CD4-positive, alpha-beta T cell treated with Interleukin-12 subunit alpha and Interleukin-12 subunit beta, for 1 hour (primary cell): ENCODE measurements at places on chromosomes 3 and 15.

DNA sequence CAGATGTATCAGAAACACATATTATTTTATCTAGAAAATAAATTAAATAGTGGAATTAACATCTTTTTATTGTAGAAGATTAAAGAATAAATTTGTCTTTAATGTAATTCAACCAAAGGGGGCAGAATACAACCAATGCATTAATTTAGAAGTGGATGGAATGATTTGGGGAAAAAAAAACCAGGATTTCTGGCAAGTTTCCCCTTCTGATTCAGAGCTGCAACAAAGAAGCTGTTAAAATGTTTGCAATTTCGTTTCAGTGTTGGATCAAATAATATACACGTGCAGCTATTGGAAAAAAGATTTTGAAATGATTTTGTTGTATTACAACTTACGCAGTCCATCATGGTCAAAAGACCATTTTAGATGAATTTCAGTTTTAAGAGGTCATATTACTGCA, 71.6 kb upstream of the ZNF280D start:
- no peak for DNase-seq

DNA sequence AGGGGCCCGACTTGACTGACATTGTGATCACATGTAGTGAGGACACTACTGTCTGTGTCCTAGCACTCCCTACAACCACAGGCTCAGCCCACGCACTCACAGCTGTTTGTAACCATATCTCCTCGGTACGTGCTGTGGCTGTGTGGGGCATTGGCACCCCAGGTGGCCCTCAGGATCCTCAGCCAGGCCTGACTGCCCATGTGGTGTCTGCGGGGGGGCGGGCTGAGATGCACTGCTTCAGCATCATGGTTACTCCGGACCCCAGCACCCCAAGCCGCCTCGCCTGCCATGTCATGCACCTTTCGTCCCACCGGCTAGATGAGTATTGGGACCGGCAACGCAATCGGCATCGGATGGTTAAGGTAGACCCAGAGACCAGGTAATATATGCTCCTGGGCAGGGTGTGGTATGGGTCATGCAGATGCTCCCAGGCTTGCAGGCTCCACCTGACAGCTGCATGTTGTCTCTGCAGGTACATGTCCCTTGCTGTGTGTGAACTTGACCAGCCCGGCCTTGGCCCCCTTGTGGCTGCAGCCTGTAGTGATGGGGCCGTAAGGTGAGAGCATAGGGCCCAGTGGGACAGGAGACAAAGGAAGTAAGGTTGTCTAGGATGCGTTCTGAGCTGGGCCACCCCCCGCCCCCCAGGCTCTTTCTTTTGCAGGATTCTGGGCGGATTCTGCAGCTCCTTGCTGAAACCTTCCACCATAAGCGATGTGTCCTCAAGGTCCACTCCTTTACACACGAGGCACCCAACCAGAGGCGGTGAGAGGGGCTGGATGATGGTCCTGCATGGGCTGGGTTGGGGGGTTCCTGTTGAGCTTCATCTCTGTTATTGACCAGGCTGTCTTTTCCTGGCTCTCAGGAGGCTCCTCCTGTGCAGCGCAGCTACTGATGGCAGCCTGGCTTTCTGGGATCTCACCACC, 4.4 kb downstream of the DALRD3 start:
- peak; percentile 66 for DNase-seq

DNA sequence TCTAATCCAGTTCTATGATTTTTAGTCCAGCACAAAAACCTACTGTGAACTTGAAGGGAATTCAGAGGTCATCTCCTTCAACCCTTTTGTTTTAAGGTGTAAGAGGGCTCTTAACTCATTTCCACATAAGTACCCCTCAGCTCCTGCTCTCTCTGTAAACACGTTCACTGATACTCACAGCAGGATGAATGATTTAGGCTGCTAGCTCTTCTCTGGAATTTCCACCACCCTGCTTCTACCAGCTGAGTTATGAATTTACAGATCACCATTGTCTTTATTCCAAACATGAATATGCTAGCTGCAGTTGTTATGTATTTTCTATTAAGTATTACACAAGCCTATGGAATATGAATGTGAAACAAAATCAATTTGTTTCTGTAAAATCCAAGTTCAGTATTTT, 101.3 kb upstream of the NANOGP8 start:
- DNase-seq = no peak

GRCh38 chr3:154953538-154953937, 126.6 kb upstream of the MME start:
- DNase-seq = no peak

DNA sequence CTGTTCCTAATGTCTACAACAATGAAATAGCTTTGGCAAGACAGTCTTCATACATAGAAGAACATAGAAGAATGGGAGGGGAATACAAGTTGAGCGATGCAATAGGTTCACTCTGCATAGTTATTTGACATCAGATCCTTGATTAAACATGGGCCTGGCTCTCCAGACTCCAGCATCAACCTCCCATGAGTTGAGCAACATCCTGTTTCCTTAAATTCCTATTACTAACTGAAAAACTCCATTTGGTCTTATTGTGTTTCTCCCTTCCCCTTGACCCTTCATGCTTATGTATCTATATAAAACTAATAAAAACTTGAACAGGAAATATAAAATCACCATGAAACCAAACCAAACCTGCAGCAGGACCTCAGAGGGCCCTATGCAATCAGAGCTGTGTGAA, 304.5 kb upstream of the SATB1 start:
- no peak for DNase-seq

DNA sequence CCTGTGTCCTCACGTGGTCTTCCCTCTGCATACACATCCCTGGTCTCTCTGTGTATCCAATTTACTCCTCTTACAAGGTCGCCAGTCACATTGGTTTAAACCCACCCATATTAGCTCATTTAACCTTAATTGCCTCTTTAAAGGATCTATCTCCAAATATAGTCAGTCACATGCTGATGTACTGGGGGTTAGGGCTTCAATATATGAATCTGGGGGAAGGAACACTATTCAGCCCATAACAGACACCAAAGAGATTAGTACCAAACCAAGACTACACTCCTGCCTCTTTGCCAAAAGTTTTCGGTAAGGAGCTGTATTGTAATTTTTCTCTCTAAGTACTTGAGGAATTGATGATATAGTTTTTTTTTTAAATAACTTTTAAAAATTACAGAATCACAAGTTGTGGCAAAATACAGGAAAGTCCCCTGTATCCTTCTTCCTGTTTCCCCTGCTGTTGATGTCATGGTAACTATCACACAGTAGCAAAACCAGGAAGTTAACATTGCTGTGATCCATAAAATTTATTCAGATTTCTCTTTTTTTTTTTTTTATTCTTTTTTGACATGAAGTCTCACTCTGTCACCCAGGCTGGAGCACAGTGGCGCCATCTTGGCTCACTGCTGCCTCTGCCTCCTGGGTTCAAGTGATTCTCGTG, 67.8 kb downstream of the SLCO3A1 start:
- DNase-seq = peak; percentile 40

DNA sequence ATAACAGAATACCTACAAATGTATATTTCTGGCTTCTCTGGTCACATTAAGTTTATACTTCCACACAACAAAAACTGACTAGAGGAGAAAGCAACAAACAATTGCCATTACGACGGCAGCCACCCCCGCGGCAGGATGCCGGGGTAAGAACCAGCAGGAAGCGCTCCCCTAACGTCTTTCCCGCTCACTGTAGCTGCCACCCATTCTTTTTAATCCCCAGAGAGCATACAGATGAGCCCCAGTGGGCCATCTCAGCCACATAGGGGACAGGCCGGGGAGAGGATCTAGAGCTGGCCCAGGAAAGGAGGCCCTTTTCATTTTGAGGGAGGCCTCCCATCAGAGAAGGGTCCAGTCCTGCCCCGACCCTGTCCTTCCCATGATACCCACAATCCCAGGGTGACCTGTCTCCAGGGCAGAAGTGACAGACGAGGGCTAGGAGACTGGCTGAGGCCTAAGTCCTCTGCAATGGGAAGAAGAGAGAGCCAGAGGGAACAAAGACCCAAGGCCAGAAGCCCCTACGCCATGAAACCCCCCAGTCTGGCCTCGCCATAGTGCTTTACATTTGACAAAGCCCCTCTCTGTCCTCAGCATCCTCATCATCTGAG, 3.6 kb upstream of the CALML4 start:
- no peak for DNase-seq

DNA sequence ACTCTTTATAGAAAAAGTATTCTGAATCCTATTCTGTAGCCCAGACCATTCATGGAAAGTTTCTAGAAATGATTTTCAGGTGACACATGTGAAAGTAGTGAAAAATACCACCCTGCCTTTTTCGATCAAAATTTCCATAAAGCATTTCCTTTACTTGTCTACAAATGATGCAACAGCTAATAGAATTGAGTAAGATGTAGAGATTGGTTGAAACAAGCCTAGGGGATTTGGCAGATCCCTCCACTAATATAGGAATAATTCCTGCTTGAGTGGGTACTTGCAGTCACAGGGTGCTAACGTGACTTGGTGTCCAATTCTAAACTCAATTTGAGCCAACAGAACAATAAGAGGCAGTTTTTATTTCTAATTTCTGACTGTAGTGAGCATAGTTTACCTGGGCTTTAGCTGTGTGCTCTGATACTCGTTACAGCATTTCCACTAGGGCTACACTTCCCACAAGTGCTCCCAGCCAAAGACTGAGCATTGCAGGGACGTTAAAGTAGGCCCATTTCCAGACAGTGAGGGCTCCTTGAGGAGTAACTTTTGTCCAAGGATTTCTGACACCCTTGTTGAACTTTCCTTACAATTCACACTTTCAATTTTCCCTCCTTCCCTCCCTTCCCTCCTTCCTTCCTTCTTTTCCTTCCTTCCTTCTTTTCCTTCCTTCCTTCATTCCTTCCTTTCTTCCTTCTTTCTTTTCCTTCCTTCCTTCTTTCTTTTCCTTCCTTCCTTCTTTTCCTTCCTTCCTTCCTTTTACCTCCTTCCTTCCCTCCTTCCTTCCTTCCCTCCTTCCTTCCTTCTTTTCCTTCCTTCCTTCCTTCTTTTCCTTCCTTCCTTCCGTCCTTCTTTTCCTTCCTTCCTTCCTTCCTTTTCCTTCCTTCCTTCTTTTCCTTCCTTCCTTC, 53.9 kb upstream of the TP63 start:
- DNase-seq = no peak

DNA sequence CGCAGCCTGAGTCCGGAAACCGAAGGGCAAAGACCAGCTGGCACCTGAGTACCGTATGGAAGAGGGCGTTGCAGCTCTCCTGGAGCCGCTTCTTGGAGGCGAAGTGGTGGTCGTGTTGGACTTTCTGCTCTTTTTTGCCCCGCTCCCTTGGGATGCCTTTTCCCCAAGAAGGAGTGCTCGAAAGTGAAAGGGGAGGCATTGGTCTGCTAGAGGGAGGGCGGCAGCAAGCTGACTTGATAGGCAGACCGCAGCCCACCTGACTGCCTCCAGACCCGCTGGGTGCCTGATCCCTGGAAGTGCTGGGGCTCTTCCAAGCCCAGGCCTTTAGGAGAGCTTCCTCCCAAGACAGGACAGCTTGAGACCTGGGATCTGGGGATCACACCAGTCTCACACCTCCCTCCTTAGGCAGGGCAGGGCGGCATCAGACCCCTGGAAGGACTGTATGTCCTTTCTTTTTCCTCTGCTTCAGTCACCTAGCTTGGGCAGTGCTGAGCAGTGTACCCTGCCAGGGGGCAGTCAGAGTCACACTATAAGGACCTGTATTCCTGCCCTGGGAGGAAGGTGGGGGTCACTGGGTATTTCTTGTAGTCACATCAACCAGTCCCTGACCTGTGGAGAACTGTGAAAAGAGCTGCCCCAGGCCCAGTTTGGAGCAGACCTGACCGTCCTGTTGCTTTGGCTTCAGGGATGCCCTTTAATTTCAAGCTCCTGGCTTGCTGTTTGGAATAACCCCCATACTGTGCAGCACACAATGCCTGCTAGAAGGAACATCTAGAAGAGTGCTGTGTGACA, 2.1 kb downstream of the ACVR2B start:
- no peak for DNase-seq

GRCh38 chr3:16509721-16510619, 3.5 kb downstream of the RFTN1 start:
- DNase-seq = no peak

DNA sequence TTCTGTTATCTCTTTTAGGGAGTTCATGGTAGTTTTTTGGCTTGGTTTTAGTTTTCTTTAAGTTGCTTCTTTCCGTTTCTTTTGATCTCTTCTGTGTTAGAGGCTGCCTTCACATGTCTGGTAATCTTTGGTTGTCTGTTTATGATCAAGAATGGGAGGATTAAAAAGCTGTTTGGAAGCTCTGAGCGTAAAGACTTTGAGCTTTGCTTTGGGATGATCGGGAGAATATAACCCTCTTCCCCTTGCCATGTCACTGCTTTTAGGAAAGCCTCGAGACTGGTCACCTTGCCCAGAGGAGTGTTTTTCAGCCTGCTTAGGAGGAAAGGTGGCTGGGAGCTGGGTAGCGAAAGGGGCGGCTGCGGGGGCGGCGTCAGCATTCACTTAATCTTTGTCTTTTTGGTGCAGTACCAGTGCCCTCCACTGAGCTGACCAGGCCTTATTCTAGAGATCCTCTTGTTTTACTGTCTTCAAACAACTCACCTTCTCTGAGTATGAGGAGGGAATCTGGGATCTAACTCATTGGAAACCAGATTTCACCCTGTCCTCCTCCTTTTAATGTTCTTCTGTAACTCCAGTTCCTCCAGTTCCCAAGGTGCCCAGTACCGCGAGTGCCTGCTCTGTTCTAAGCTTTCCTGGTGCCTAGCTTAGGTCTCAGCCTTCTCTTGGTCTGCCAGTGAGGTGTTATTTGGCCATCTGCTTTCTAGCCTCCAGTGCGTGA, 15.5 kb downstream of the TATDN2 start:
- peak; percentile 73 for DNase-seq

DNA sequence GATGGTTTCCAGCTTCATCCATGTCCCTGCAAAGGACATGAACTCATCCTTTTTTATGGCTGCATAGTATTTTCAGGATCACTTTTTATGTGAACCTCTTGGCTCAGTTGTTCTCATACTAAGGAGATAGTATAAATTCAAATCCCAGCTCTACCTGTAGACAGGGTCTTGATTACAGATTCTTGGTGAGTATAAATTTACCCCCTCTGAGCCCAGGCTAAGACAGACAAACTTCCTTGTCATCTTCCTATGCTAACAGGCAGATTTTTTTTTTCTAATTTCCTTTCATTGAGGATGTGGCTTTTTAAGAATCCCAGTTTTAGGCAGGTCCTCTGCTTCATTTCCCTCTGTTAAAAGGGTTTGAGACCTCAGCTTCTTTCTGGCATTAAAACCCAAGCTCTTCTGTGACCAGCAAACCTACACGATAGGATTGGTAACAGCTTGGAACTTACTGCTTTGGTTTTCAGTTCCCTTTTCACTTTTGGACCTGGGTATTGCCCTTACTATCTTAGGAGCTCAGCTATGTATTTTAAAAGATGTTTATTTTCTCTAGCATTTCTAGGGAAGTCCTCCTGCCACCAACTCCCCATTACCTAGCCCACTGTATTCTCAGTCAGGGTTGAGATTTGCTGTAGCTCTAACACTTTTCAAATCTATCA, 72.5 kb downstream of the VPS8 start:
- DNase-seq = no peak

DNA sequence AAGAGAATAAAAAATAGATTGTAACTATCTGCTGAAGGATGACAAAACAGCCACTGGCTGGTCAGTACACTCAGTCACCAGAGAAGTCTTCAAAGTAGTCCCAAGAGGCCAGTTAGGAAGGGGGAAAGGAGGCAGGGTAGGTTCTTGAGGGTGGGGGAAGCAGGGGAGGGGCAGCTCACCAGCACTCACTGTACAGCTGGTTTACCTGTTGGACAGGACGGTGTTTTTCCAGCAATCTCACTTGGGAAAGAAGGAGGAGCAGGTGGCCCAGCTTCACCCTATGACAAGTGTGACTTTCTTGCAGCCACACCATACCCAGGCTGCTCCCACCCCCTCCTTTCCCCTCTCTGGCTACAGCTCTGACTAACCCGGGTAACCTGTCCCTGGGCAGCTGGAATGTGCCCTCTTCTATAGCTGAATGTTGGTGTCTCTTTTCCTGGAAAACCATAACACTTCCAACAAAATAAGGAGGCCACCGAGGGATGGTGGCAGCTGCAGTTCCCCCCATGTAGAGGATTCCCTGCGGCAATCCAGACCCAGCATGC, 203.4 kb upstream of the NSMCE3 start:
- no peak for DNase-seq
